ENCODE measurements at places on chromosomes 6 and 20. TPM values are rescaled to one million over a fixed set of nuclear protein-coding genes. Genes with fewer than 3 reads are reported as not detected.

The FAM83C gene
- not detected for total RNA-seq

The MCM9 gene
- total RNA-seq: 9.4 TPM

The CALHM4 gene
- not detected for total RNA-seq

The PDE10A gene
- total RNA-seq: 15.6 TPM

The CGA gene
- not detected for total RNA-seq

The PBX2 gene
- total RNA-seq: 51.5 TPM

DNA sequence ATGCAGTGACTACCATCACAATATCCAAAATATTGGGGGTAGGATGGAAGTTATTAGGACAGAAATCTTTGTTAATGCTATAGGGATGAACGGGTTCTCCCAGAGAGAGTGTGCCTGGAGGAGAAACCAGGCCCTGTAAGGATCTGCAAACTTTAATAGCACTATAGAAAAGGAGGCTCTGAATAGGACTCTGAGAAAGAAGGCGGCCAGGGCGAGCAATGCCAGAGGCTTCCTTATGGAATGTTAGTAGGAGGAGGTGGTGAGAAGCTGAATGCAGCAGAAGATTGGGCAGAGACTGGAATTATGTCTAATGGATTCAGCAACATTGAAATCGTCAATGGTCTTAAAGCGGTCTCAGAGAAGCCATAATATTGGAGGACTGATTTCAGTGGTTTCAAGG is 84.6 kb upstream of the SYNDIG1 start:
- no peak for DNase-seq

DNA sequence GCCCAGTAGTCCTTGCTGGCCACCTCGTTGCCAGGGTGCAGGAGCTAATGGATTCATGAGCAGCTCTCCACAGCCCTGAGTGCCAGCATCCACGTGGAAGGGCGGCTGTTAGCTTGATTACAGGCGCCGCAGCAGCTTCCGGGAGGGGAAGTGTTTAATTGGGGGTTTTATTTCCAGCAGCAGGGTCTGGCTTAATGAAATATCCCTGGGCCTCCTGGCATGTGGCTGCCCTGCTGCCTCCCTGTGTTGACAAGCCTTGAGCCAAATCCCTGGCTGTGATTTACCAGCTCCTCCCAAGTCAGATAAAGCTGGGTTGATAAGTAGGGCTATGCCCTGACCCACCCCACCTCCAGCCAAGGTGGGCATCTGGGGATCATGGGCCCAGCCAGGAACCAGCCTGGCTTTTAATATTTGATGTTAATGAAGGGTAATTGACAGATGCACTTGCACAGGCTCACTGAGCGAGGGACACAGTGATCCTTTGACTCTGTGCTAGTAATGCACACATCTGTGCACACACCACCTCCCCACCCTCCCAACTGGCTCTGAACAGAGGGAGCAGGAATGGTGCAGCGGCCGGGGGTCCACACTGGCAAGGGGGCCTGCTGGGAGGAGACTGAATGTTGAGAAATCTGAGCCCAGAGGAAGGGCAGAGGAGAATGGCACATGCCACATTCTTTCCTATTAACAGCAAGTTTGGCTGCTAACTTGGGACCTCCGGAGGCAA is 13.6 kb downstream of the GLP1R start:
- no peak for DNase-seq

DNA sequence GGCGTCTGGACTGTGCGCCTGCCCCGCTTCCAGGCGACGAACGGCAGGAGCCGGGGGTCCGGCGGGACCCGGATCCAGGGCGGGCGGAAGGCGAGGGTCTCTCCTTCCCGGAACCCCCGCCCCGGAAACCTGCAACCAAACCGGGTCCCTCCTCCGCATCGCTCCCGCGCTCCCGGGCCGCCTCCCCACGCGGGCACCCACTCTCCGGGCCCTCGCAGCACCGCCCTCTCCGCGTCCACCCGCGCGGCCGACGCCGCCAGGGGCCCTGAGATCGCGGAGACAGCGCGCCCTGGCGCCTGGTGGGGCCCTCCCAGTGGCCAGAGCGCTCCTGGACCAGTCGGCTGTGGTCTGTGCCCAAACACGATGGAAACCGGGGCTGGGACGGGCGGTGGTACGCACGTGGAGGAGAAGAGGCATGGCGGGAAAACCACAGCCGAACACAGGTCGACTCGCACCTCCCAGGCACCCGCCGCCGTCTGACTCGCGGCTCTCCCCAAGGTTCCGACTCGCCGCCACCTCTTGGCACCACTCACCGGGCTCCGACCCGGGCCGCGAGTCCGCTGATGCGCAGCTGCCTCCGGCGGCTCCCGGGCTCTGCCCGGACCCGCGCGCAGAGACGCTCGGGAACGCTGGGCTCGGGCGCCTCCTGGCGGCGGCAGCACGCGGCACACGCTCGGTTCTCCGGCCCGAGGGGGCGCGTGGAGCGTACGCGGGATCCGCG is 7.9 kb downstream of the NKX2-2 start:
- no peak for DNase-seq

DNA sequence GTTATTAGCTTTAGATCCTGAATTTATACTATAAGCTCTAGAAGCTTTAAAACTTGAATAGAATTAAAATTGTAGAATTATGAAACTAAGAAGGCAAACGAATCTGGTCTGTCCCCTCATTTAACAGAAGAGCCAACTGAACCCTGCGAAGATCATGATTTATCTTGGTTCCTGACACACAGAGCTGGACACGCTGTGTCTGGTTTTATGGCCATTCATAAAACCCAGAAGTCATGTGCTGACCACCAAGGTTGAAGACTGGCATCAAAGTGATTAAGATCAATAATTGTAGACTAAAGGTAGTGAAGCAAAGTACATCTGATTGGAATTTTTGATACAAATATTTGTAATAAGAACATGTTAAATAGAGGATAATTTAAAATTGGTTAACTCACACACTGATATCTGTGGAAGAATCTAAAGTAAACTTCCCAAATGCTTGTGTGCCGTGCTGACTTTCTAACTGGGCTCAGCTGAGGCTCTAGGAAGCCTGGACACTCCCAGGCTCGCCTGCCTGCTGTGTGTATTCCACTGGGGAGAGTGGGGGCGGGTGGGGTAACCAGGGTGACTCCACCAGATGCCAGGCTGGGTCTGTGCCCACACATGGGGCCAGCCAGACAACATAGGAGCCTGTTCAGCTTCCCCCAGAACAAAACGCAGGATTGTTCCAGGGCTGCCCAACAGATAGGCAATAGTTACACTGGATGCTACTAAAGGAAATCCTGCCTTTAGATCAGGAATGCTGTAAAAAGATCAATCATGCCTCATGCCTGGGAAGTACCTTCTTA is 42.1 kb upstream of the SLC22A3 start:
- DNase-seq: no peak

DNA sequence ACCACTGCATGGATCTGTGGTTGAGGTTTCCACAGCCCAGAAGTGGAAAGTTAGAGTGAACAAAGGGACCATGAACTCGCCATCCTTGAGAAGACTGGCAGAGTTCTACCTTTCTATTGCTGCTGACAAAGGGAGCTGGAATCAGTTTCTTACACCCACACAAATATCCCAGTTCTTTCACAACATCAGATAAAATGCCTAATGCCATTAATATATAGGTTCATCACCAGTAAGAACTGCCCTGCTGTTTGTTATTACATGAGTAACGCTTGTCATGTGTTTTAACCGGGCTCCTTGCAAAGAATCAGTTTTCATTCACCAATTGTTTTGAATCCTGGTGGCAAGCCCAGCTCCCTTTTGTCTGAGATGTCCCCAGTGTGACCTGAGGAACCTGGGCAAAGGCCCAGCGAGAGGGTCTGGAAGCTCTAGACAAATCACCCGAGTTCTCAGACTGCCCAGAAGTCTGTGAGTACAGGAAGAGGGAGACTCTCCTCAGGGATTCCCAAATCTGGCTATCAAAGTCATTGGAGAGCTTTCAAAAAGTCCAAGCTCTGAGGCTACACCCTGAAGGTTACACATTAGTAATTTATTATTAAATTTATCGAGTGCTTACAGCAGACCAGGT is 7.5 kb upstream of the CD164 start:
- no peak for DNase-seq

DNA sequence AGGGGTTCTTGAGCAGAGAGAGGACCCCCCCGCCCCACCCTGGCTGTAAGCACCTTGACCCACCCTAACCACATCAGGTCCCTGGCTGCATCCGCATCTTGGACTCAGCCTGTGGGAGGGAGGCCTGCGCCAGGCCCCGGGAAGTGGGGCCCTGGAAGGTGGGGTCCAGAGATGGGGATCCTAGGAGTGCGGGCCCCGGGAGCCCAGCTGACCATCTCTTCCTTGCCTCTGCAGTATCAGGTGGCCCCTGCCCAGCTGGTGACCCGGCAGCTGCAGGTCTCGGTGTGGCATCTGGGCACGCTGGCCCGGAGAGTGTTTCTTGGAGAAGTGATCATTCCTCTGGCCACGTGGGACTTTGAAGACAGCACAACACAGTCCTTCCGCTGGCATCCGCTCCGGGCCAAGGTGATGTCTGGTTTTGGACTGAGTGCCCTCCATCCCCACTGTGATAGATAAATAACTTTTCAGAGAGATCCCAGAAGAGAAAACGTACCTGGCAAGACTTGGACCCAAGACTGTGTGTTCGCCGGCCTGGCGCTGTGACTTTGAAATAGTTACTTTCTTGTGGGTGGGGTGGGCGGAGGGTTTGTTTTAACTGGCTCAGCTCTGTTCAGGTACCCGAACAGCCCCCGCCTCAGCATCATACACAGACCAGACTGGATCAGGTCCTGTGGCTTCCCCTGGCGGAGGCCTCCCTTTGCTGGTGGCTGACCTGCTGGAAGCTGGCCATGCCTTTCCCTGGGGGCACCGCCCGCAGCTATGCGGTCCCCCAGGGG is 62.0 kb downstream of the EZR start:
- no peak for DNase-seq

- DNase-seq: no peak
Observed at GRCh38 chr20:2921506-2921905, 48.2 kb downstream of the PTPRA start.

DNA sequence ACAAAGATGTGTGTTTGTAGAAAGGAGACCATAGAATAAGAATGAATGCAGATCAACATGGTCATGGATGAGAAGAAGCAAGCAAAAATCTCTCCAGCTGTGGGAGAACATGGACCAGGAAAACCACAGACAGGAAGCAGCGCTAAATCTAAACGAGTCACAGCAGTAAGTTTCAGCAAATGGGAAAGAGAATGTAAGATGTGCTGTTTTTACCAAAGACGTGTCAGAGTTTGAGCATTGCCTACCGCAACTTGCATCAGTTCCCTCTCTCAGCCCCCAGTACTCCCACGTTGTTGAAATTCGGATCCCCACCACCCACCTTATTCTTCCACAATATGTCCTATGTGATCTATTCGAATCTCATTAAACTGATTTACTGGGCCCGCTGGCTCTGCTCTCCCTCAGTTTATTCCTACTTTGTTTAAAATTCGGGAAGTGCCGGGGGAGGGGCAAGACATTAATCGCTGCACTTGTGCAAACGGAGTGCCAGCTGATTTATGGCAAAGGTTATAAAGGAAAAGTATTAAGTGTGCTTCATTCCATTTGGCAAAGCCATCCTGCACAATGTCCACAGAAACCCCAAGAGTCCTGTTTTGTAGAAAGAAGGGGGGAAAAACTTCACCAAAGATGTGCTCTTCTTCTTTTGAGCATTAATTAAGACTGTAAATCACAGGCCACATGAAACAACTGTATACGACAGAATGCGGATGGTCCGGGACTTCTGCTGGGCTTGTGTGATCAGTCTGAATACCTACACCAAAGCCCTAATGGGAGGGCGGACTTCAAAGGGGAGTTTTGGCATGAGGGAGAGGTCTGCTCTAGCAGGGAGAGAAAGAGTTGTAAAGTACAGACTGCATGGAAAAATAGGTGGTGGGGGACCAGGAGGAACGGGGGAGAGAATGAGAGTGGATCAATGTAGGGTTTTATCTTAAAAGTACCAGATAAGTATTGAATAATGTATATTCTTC is 59.1 kb upstream of the PRDM1 start:
- DNase-seq: no peak

DNA sequence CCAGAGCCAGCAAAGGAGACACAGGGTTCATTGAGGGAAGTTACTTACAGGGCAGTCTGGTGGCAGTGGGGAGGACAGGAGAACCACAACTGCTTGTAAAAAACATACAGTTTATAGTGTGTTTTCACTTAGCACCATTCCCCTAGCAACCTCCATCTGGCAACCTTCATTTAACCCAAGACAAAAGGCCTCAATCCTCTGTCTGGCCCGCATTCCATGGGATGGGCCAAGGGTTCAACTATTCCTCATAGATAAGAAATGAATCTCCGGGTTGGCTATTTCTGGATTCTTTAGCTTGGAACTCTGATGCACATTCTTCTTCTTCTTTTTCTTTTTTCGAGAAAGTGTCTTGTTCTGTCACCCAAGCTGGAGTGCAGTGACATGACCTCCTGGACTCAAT is 26.3 kb upstream of the FYN start:
- DNase-seq: no peak

GRCh38 chr6:131250936-131251335 is 115.7 kb downstream of the AKAP7 start:
- DNase-seq: no peak

- DNase-seq: no peak
Observed at GRCh38 chr6:64224819-64225218, 589.2 kb downstream of the PHF3 start.

DNA sequence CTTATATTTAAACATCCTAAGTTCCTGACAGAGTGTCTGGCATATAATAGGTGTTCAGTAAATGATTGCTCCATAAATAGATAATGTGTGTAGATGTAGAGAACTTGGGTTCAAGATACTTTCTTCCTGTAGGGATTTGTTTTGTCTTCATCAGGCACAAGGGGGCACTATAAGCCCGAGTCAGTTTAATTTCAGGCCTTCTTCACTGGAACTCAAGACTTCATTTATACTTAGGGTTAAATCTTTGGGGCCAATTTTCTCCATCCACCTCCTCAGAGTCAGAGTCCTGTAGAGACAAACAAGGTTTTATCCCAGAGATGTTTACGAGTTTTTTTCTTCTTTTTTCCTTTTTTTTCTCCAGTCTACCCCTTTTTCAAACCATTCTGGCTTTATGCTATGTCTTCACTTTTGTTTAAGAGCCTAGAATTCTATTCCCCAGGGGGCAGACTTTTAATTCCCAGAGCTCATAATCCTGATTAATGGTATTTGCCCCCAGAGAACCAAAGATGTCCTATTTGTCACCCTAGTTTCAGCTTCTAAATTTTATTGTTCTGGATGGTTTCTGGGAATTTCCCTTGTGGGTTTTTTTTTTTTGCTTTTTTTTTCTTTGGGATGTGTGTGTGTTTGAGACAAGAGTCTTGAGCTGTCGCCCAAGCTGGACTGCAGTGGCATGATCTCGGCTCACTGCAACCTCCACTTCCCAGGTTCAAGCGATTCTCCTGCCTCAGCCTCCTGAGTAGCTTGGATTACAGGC is 88.4 kb downstream of the HFE start:
- DNase-seq: no peak

DNA sequence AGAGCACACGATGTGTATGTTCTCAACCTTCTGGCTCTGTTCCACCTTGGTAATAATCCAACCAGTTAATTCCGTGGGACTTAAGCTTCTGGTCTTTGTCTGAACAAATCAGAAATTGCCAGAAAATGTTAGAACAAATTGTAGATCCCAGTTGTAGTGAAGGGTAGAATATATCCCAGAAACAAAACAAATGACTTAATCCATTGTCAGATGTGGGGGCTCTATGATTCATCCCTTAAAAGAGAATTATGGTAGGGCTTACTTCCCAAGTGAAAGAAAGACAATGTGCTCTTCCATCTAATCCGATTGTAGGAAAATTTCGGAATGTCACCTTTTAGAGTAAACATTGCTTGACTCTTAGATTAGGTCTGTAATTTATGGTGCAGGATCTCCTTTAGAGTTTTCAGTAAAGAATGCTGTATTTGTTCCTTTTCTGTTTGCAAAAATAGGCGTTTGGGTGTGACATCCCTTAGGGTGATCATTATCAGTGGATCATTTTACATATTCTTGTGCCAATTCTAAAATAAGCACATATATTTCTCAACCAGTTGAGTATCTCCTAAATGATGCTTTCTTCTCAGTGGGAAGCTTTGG is 234.5 kb upstream of the ZNF217 start:
- no peak for DNase-seq

Measured in mesenteric fat pad (tissue), 1 donor.